A549 treated with AZD2906 at 1 μM for 4 hours (cell line): ENCODE measurements at places on chromosomes 11 and 22. TPM values are rescaled to one million over a fixed set of nuclear protein-coding genes. Genes with fewer than 3 reads are reported as not detected.

Gene RIMBP3C
- total RNA-seq = 0.12 to 0.25 TPM (median 0.20 TPM) in 4 of 5 replicates, not detected in the other

Gene SHANK2
- 6.8 to 8.6 TPM (median 7.8 TPM) in 5 replicates for total RNA-seq

Gene SLC15A3
- not detected in 5 replicates for total RNA-seq

Gene C22orf42
- total RNA-seq = not detected in 5 replicates

Gene OR8G5
- total RNA-seq = not detected in 5 replicates
